ENCODE measurements at places on chromosomes 12 and 14.

- DNase-seq = no peak
Observed at GRCh38 chr12:76504606-76505005, 55.0 kb downstream of the OSBPL8 start.

DNA sequence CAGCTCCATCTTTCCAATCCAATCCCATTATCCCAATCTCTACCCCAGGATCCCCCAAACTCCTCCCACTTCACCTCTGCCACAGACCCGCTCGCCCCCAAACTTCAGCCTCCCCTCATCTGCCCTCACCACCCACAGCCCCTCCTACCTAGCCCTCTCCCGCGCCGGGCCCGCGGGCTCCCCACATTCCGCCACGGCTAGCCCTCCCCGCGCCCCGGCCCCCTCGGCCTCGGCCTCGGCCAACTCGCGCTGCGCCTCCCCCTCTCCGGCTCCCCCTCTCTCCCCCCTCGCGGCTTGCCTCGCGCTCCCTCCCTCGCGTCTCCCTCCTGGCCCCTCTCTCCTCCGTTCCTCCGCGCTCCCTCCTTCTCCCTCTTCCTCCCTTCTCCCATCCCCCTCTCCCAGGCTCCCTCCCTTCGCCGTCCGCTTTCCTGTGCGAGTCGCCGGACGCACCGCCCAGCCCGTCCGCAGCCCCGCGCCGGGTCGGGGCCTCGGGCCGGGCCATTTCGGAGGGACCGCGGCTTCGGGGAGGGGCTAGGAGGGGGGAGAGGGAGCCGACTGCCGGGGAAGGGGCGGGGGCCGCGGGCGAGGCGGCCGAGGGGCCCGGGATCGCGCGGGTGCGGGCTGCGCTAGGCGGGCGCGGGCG, at the start of gene ATN1:
Gene ATN1 (plus strand): TSS at position 581 of the 643 bp plus-strand sequence. CDS start 6,043 bp downstream, outside the sequence.
- peak; percentile 60 for DNase-seq

DNA sequence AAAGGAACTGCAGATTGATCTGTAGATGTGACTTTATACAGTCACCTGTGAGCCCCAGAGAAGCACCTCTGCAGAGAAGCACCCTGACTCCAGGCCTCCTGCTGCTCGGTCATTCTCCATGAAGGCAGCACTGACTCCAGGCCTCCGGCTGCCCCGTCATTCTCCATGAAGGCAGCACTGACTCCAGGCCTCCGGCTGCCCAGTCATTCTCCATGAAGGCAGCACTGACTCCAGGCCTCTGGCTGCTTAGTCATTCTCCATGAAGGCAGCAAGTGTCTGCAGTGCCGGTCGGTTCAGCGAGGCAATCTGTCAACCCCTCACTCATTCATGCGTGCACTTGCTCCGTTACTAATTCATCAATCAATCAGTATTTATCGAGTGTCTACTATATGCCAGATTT, 160.3 kb downstream of the PIWIL1 start:
- no peak for DNase-seq

GRCh38 chr12:31222620-31223222, 103.2 kb downstream of the SINHCAF start:
- no peak for DNase-seq

DNA sequence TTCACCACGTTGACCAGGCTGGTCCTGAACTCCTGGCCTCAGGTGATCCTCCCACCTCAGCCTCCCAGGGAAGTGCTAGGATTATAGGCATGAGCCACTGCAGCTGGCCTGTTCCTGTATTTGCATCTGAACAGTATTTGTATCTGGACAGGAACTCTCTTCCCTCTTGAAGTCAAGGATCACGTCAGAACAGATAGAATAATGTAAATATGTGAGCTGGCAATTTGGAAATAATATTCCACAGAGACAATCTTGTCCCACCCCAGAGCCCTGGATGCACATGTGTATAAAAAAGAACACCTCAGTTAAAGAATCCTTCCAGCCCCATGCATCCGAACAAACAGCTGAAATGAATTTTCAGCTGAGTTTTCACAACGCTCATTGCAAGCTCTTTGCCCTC, 118.3 kb downstream of the VEZT start:
- no peak for DNase-seq

GRCh38 chr12:58541300-58541690, 379.0 kb downstream of the LRIG3 start:
- DNase-seq = no peak

- DNase-seq = peak; percentile 43
Observed at GRCh38 chr12:53995378-53996239, 4.4 kb upstream of the HOXC9 start.

DNA sequence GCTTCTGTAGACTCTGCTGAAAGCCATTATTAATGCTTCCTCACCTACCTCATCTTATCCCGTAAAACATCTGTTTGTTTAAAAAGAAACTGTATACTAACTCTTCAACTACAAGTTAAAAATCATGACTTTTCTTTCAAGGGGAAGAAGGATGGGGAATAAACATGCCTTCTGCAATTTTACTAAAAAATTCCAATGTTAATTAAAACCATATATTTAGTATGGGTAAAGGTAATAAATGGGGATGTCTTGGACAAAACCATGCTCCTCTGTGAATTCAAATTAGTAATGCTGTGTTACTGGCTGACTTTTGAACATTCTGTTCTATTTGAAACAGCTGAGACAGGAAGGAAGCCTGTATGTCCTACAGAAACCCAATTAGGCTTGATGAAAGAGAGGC, 311.1 kb upstream of the DIO2 start:
- DNase-seq = no peak

DNA sequence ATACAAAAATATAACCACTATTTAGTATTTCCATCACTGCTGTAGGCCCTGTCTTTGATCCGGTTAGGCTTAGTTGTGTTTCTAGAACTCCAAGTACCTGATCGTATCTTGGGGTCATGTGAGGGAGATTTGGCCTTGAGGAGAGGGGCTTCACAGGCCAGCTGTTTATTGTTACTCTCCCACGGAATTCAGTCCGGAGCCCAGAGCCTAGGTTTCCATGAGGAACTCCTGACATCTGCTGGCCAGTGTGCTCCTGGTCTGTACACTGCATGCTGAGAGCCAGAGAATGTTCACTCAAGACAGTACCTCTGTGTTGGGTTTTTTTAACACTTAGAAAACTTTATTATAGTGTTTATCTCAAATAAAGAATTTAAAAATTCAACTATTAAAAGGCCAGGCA, 341.0 kb upstream of the TMEM132C start:
- no peak for DNase-seq

- DNase-seq = no peak
Observed at GRCh38 chr12:89087149-89087825, 265.0 kb downstream of the DUSP6 start.

- DNase-seq = no peak
Observed at GRCh38 chr12:68839183-68840147, 31.5 kb downstream of the MDM2 start.

GRCh38 chr12:101107032-101107763, 102.8 kb downstream of the SLC5A8 start:
- DNase-seq = no peak

- no peak for DNase-seq
Observed at GRCh38 chr14:68548194-68549076, 244.4 kb downstream of the ZFP36L1 start.

- no peak for DNase-seq
Observed at GRCh38 chr12:48175613-48176416, 7.6 kb upstream of the CCDC184 start.

DNA sequence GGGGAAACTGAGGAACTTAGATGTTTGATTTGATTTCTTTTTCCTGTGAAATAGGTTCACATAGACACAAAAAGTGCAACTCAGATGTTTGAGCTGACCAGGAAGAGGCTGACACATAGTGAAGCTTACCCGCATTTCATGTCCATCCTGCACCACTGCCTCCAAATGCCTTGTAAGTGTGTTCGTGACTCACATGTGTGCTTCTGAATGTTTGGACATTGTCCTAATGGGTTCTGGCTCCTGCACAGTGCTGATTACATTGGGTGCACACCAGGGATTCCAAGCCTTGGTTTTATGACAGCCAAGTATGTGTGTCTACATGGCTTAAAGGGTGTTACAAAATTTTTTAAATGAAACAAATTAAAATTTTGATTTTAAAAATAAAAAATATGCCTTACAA, 137.4 kb downstream of the DAAM1 start:
- DNase-seq = no peak

Measured in NCI-H1105 (cell line).